M059J (cell line): ENCODE measurements at places on chromosomes 3 and 15. TPM values are rescaled to one million over a fixed set of nuclear protein-coding genes. Genes with fewer than 3 reads are reported as not detected.

GRCh38 chr3:187223799-187224198 is 26.5 kb downstream of the RTP1 start:
- peak; percentile 61 for DNase-seq

- DNase-seq = peak; percentile 54
These were observed 408.6 kb downstream of the GBE1 start for GRCh38 chr3:81352867-81353266.

DNA sequence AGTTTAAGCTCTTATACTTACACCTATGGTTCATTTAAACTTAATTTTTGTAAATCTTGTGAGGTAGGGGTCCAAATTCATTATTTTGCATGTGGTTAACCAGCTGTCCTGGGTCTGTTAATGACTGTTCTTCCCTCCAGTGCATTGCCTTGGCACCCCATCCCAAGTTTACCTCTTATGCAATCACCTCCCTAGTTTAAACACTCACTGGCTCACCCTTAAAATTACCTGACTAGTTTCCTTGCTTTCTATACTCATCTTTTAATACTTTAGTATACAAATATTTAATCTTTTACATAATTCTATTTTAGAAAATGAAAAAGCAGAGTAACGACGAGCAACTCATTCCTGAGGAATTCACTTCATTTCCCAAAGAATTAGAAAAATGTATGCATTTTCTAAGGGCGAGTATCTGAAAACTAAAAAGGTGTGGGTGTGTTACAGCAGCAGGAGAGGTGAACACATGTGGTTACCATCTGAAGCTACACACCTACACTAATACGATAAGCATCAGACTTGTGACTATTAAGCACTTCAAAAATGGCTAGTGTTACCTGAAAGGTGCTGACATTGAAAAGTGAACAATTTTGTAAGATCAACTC is 33.7 kb downstream of the TJP1 start:
- DNase-seq = no peak

- no peak for DNase-seq
These were observed 90.4 kb downstream of the ATG7 start for GRCh38 chr3:11362600-11362999.

DNA sequence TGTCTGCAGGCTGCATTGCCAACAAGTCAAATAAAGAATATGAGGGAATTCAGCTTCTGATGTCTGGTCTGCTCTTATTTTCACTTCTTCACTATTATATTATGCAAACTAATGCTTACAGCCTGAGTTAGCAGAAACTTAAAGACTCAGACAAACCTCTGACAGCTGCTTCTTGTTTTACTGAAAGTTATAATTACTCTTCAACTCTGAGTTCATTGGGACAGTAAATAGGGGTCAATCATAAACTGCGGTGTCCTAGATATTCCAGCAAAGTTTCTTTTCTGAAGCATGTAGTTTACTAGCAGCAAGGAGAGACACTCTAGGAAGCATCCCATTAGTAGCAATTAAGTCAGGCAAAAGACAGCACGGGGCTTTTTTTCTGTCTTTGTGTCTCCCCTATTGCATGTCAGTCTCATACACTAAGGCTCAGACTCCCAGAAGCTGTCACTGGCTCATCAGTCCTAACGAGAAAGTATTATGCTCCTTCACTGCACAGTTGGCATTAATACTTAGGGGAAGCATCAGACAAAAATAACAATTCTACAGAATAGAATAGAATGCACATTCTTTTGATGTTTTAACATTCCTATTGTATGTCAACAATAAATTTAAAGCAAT is 1060.8 kb downstream of the ROBO1 start:
- DNase-seq = no peak

DNA sequence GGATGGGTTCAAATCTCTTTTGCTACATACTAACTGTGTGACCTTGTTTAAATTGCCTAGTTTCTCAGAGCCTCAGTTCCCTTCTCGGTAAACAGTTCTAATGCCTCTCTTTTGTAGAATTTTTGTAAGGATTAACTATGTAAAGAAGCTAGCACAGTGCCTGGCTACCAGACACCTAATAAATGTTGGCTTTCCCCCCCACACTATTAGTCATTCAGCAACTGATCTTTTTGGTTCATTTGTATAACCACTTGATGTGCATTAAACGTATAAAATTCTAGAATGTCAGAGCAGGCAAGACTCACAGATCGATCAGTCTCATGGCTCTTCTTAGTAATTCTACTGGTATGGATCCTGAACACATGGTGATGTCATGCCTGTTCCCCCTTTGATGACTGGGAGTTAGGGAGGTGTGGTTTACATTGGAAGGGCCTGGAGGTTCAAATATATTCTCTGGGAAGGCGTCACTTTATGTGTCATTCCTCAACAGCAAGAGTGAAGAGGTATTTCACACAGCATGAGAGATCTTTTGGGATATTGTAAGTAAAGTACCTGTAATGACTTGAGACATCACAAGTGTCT is 6.5 kb downstream of the TAGLN3 start:
- DNase-seq = peak; percentile 38

DNA sequence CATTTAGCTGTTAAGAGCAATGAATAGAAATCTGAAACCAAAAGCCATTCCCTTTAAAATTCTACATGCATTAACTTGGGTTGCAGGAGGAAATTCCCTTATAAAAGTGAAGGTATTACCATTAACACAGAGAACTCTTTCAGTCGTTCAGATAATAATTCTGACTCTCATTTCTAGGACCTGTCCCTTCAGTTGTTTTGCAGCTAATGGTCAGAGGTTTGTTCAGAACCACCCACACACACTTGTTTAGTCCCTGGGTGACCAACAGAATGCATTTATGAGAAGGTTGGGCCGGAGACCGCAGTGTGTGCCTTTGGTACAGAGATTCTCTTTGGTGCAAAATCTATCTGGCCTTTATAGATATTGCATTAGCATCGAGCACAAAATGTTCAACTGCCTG is 492.5 kb downstream of the NLGN1 start:
- DNase-seq = no peak

DNA sequence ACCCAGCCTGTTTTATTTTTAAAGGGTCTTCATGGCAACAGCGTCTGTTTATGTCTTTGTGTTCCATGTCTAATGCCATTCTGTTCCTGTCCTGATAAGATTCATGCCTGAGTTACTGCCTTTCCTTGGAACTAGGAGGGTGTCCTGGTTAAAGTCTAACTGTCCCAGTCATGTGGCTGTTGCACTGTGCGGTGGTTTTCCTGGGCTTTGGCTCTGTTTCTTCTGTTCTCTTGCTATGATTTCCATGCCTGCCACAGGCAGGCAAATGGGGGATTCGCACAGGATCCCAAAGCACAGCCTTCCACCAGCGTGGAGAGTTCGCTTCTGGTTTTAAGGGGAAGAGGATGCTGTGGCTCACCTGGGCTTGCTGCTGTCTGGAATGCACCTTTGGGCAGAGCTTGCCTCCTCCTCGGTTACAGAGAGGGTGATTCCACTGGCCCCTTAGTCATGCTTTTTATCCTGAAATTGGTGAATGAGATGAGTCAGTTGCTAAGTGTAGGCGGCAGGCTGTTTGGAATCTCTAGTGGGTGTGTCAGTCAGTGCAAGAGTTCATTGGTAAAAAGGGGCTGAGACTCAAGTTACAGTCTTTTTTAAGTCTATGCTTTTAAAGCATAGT is 86.8 kb downstream of the CCK start:
- DNase-seq = peak; percentile 85

DNA sequence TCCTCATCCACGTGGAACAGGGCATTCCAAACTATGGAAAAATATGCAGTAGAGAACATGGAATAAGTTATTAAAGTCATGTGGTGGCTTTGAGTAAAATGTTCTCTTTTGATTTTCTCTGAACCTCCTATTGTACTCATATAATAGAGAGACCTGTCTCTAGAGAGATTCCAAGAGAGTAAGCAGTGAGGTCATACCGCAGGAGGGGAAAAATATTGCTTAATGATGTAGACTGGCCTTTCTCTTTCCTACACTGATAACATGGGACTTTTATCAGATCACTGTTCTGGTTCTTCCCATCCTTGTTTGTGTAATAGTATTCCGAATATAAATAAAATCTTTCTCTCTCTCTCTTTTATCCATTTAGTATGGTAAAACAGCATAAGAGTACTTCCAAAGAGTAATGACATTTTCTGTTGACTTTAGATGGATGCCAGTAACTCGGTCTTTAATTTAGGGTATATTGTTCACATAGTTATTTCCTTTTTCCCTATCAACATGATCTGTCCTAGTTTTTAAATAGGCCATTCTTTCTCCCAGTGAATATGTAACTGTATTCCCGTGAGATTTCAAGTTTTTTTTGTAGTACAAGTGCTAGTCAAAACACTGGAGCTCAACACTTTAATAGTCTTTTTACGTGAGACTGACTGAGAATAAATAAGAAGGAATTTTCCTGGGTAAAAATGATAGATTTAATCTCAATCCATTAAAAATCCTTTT is 814.0 kb upstream of the LMCD1 start:
- DNase-seq = no peak

DNA sequence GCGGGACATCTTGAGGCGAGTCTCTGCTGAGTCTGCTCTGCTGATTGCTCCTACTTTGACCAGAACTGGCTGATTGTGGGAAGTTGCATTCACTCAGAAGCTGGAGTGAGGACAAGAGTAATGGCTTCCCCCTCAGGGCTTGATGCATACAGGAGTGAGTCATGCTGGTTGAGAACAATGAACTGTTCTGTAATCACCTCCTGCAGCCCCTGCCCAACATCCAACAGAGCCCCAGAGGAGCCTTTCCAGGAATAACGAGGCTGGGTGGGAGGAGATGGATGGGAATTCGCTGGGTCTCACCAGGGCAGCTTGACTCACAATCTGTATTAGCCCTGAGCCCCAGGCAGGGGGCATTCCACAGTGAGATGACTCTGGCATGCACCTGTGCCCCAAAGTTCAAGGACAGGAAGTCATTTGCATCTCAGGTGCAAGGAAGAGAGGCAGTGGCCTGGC is 85.0 kb downstream of the RAB11A start:
- peak; percentile 90 for DNase-seq

DNA sequence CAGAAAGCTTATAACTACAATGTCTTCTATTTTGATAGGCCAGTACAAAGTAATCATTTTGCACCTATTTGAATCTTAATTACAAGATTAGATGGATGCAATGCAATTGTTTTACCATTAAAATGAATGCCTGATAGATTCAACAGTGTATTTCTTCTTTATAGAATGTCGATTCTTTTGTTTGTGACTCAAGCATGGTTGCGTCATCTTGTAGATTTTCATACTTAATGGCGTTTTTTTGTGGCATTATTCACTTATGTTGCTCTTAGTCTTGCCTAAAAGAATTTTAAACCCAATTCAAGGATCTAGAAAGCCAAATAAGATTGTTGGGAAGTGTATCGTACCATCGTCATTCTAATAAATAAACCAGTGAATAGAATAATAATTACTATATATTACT is 21.4 kb downstream of the ZBTB38 start:
- DNase-seq = no peak

GRCh38 chr3:175279457-175279856 is 420.3 kb downstream of the NAALADL2 start:
- no peak for DNase-seq

DNA sequence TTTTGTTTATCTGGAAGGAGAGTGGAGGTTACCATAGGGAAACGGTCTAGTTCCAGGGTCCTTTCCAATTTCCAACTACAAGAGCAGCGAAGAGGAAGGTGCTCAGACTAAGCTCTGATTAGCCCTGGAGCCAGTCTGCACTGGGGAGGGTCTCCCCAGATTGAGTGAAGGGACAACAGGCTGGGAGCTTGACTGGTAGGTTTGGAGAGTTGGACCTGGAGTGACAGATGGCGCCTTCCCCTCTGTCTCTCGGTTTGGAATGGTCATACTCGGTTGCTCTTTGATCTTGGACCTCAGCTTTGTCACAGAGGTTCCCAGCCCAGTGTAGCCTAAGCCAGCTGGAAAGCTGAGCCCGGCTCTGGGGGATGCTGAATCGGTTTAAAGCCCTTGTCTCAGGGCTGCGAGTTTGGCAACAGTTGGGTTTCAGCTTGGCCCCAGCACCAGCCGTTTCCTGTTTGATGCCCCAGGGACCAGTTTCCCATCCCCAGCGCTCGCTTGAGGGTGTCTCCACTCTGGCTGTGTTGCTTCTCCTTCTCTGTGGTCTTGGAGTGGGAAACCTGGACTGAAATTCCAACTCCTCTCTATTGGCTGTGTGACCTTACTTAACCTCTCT is 53.1 kb upstream of the ULK4 start:
- no peak for DNase-seq

- DNase-seq = no peak
These were observed 68.0 kb downstream of the GMPS start for GRCh38 chr3:155938409-155938808.

DNA sequence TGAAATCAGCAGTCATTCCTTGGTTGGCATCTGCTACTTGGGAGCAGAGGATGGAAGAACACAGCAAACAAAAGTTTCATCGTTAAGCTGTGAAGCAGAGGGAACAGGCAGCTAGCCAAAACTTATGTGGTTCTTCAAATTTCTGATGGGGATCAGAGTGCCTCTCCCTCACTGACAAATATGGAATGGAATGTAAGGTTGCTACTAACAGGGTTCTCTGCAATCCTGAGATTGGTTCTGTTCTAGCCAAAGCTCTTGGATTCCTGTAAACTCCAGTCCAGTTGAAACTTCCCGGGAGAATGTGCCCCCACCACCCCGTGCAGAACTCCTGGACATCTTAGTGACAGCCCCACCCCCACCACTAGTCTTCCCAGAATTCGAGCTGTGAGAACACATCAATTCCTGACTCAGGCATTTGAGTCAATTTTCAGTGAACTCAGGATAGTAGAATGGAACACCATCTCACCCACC is 55.9 kb upstream of the PHLDB2 start:
- peak; percentile 99 for DNase-seq

DNA sequence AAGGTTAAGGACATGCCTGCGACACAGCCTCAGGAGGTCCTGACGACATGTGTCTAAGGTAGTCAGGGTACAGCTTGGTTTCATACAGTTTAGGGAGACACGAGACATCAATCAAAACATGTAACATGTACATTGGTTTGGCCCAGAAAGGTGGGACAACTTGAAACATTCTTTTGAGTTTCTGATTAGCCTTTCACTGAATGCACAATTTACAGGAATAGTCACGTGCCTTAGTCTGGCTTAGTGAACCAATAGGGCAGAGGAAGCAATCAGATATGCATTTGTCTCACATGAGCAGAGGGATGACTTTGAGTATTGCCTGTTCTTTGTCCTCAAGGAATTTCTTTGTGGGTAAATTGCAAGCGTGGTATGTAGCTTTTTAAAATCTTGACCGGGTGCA is 24.5 kb upstream of the HDAC11 start:
- DNase-seq = no peak

MRAS gene
- 11.2 and 14.4 TPM in 2 replicates for total RNA-seq

ARIH1 gene
- total RNA-seq = 25.0 and 31.6 TPM in 2 replicates

BFSP2 gene
- not detected in 2 replicates for total RNA-seq

TMEM40 gene
- total RNA-seq = 0.74 and 1.3 TPM in 2 replicates

ABHD6 gene
- 11.6 and 11.9 TPM in 2 replicates for total RNA-seq

XCR1 gene
- not detected in 2 replicates for total RNA-seq

IQCF5 gene
- total RNA-seq = not detected in 2 replicates

APOD gene
- total RNA-seq = not detected in 2 replicates

SOX14 gene
- total RNA-seq = not detected in 2 replicates
